ENCODE measurements at places on chromosomes 12 and 14. TPM values are rescaled to one million over a fixed set of nuclear protein-coding genes. Genes with fewer than 3 reads are reported as not detected.
A peak's percentile ranks its signal among the peaks of the same experiment; 100 is the strongest.

- H3K4me3 ChIP-seq: no peak overlapping the region
- no peak overlapping the region for H3K27ac ChIP-seq
- no peaks in the 10 kb centered on the region for H3K36me3 ChIP-seq
- H3K27me3 ChIP-seq: peaks cover 2% of the 10 kb centered on the region
Observed at GRCh38 chr12:70040141-70040540, 203.1 kb upstream of the CNOT2 start.

- no peak for DNase-seq
- no peak overlapping the region for H3K27ac ChIP-seq
- no peaks in the 10 kb centered on the region for H3K4me1 ChIP-seq
- no peaks in the 10 kb centered on the region for H3K27me3 ChIP-seq
- H3K36me3 ChIP-seq: no peaks in the 10 kb centered on the region
Observed at GRCh38 chr12:103855896-103856657, 15.0 kb upstream of the NT5DC3 start.

- no peak overlapping the region for H3K4me3 ChIP-seq
- no peaks in the 10 kb centered on the region for H3K4me1 ChIP-seq
- DNase-seq: no peak
Observed at GRCh38 chr12:25557830-25558436, 4.8 kb upstream of the LMNTD1 start.

GRCh38 chr14:51889851-51890250 lies 29.4 kb downstream of the GNG2 start:
- H3K4me3 ChIP-seq: no peak overlapping the region
- H3K36me3 ChIP-seq: peaks cover 21% of the 10 kb centered on the region
- no peak for DNase-seq
- H3K27me3 ChIP-seq: no peaks in the 10 kb centered on the region
- H3K27ac ChIP-seq: peak overlapping the region; percentile 56

DNA sequence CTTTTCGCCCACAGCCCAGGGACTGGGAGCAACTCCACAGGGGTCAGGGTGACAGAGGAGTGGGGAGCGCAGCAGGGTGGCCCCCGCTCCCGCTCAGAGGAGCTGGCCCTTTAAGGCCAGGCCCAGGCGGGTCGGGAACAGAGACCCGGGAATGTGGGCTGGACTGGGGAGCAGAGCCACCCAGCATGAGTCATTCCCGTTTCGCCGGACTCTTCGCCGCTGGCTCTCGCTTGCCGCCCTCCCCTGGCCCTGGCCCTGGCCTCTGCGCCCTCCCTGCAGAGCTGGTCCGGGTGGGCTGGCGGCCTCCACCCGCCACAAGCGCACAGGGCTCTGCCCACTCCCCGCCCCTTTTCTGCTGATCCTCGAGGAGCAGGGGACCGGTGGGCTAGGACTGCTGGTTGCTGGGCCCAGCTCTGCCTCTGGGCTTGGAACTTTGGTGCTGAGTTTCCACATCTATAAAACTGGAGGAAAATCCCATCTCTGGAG lies 92.8 kb downstream of the NINJ2 start:
- peaks cover 48% of the 10 kb centered on the region for H3K4me1 ChIP-seq
- no peaks in the 10 kb centered on the region for H3K36me3 ChIP-seq
- no peak for DNase-seq
- no peaks in the 10 kb centered on the region for H3K27me3 ChIP-seq

DNA sequence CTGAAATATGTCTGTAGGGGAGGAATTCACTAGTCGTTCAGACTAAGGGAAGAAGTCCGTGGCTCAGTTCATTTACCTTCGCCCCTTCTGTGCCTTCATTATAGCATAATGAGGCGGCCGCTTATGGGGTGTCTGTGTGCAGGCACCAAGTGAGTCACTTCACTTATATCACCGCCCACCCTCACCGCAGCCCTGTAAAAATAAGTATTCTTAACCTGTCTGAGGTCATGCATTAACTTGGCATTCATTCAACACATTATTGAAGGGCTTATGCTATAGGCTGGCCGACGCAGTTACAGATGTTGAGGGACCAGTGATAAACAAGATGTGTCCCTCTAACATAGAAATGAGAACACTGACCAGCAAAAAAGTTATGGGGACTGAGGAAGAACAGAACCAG lies 47.7 kb upstream of the PTCSC3 start:
- H3K4me3 ChIP-seq: no peak overlapping the region
- H3K4me1 ChIP-seq: no peaks in the 10 kb centered on the region
- DNase-seq: no peak
- no peak overlapping the region for H3K27ac ChIP-seq

GRCh38 chr12:65867394-65867793 lies 43.1 kb downstream of the HMGA2 start:
- no peaks in the 10 kb centered on the region for H3K4me1 ChIP-seq
- H3K36me3 ChIP-seq: no peaks in the 10 kb centered on the region
- no peak for DNase-seq
- H3K4me3 ChIP-seq: no peak overlapping the region

- H3K27ac ChIP-seq: no peak overlapping the region
- H3K4me3 ChIP-seq: no peak overlapping the region
- no peak for DNase-seq
- no peaks in the 10 kb centered on the region for H3K27me3 ChIP-seq
- peaks cover 8% of the 10 kb centered on the region for H3K4me1 ChIP-seq
- no peaks in the 10 kb centered on the region for H3K36me3 ChIP-seq
Observed at GRCh38 chr12:122989225-122989839, 8.9 kb downstream of the ARL6IP4 start.

The PELI2 gene
- 6.6 TPM for total RNA-seq

The SETD1B gene
- total RNA-seq: 15.2 TPM

The AQP2 gene
- total RNA-seq: not detected

- H3K27ac ChIP-seq: no peak overlapping the region
- H3K36me3 ChIP-seq: no peaks in the 10 kb centered on the region
- peaks cover 10% of the 10 kb centered on the region for H3K27me3 ChIP-seq
- peaks cover 50% of the 10 kb centered on the region for H3K4me1 ChIP-seq
Observed at GRCh38 chr12:68240079-68240478, 13.3 kb downstream of the IL22 start.

The TMEM121 gene
- 10.2 TPM for total RNA-seq

DNA sequence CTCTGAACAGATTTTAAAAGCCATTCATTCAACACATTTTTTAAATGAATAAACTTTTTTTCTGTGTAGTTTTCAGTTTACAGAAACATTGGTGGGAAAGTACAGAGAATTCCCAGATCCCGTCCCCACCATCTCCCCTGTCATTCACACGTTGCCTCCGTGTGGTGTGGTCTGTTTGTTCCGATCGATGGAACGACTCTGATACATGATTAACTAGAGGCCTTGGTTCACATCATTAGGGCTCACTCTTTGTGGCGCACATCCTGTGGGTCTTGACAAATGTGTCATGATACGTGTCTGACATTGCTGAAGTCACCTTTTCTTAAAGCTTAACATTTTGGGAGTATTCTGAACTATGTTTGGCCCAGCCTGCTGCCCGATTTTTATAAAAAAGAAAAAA lies 18.5 kb downstream of the MEG3 start:
- H3K27me3 ChIP-seq: no peaks in the 10 kb centered on the region
- H3K27ac ChIP-seq: no peak overlapping the region
- no peaks in the 10 kb centered on the region for H3K4me1 ChIP-seq
- no peaks in the 10 kb centered on the region for H3K36me3 ChIP-seq
- DNase-seq: no peak

DNA sequence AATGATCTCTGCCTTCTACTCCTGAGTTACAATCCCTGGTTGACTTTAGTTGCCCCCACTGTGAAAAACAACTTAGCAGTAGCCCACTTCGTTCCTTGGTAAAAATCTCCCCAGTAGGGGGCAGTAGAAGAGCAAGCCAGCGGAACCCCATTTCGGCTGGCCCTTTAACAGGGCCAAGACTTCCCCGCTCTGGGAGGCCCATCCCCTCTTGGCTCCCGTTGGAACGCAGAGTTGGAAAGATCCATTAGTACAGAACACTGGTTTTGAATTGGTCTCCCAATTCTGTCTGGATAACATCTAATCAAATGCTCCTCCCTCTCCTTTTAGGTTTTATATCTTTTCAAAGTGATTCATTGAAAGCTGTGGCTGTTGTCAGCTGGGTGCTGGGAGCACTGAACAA lies 1133.3 kb downstream of the BCL11B start:
- peak overlapping the region; percentile 42 for H3K4me3 ChIP-seq
- H3K36me3 ChIP-seq: no peaks in the 10 kb centered on the region
- H3K27me3 ChIP-seq: no peaks in the 10 kb centered on the region
- H3K27ac ChIP-seq: peak overlapping the region; percentile 80

DNA sequence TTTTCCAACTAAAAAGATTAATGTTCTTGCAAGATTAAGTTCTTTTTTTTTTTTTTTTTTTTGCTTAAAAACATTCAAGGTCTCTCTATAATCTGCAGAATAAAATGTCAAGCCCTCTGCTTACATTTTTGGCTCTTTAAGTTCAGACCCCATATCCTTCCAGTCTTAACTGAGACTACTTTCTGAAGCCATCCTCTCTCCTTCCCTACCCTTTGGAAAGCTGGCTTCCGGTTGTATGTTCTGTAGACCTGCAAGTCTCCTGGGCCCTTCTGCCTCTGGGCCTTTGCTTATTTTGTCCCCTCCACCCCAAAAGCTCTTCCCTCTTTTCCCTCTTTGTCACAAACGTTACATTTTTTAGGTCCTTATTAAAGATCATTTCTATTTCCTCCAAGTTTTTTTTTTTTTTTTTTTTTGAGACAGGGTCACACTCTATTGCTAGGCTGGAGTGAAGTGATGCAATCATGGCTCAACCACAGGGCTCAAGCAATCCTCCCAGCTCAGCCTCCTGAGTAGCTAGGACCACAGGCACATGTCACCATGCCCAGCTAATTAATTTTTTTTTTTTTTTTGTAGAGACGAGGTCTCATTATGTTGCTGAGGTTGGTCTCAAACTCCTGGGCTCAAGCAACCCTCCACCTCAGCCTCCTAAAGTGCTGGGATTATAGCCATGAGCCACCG lies 46.5 kb downstream of the PTPRB start:
- H3K27ac ChIP-seq: no peak overlapping the region
- no peak for DNase-seq
- no peaks in the 10 kb centered on the region for H3K4me1 ChIP-seq
- H3K36me3 ChIP-seq: no peaks in the 10 kb centered on the region
- H3K27me3 ChIP-seq: peaks cover 11% of the 10 kb centered on the region
- no peak overlapping the region for H3K4me3 ChIP-seq

DNA sequence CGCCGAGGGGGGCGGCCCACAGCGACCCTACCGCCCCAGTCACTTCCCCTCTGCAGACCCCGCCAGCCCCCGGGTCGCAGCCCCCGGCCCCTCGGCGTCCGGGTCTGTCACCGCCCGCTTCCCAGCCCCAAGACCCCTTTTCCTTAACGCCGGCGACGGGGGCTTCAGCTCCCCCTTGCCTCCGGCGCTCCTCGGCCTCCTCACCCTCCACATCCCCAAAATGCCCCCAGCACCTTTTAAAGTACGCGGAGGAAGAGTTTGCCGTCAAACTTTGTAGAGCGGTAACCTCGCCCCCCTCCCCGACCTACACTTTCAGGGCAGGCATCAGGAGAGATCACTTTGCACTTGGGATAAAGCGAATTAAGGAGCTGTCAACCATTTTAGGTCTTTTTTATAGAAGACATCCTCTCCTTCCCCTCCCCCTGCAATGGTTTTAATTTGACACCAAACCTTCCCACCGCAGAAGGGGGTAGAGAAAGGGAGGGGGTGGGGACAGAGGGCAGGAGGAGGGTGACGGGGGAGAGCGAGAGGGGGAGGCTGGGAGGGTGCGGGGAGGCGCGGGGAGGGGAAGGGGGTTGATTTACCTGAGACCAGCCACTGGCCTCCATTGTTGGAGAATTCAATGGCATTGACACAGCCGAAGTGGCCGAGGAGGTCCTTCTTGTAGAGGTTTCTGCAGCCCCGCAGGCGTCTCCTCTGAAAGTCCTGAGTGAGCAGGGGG lies 578 bp downstream of the DCAF5 start:
- peak overlapping the region; percentile 91 for H3K4me3 ChIP-seq
- peak overlapping the region; percentile 92 for H3K27ac ChIP-seq
- H3K4me1 ChIP-seq: peaks cover 42% of the 10 kb centered on the region
- H3K36me3 ChIP-seq: peaks cover 12% of the 10 kb centered on the region
- H3K27me3 ChIP-seq: no peaks in the 10 kb centered on the region
- DNase-seq: peak; percentile 65

- peak; percentile 27 for DNase-seq
- H3K36me3 ChIP-seq: peaks cover 27% of the 10 kb centered on the region
- H3K4me1 ChIP-seq: peaks cover 34% of the 10 kb centered on the region
- no peaks in the 10 kb centered on the region for H3K27me3 ChIP-seq
Observed at GRCh38 chr12:42094277-42094676, 50.4 kb downstream of the GXYLT1 start.

GRCh38 chr12:131333136-131333535 lies 377.8 kb upstream of the SFSWAP start:
- no peaks in the 10 kb centered on the region for H3K36me3 ChIP-seq
- H3K4me3 ChIP-seq: no peak overlapping the region
- H3K27me3 ChIP-seq: no peaks in the 10 kb centered on the region
- no peaks in the 10 kb centered on the region for H3K4me1 ChIP-seq
- H3K27ac ChIP-seq: no peak overlapping the region

The LUM gene
- total RNA-seq: not detected

GRCh38 chr12:29072631-29073030 lies 76.4 kb upstream of the FAR2 start:
- peaks cover 25% of the 10 kb centered on the region for H3K27me3 ChIP-seq
- H3K27ac ChIP-seq: no peak overlapping the region
- no peak overlapping the region for H3K4me3 ChIP-seq
- H3K36me3 ChIP-seq: no peaks in the 10 kb centered on the region

GRCh38 chr12:121538699-121539061 lies 42.1 kb downstream of the KDM2B start:
- H3K27ac ChIP-seq: peak overlapping the region; percentile 78
- H3K4me1 ChIP-seq: peaks cover 37% of the 10 kb centered on the region
- H3K27me3 ChIP-seq: no peaks in the 10 kb centered on the region
- peak overlapping the region; percentile 75 for H3K4me3 ChIP-seq

The KRT78 gene
- not detected for total RNA-seq

DNA sequence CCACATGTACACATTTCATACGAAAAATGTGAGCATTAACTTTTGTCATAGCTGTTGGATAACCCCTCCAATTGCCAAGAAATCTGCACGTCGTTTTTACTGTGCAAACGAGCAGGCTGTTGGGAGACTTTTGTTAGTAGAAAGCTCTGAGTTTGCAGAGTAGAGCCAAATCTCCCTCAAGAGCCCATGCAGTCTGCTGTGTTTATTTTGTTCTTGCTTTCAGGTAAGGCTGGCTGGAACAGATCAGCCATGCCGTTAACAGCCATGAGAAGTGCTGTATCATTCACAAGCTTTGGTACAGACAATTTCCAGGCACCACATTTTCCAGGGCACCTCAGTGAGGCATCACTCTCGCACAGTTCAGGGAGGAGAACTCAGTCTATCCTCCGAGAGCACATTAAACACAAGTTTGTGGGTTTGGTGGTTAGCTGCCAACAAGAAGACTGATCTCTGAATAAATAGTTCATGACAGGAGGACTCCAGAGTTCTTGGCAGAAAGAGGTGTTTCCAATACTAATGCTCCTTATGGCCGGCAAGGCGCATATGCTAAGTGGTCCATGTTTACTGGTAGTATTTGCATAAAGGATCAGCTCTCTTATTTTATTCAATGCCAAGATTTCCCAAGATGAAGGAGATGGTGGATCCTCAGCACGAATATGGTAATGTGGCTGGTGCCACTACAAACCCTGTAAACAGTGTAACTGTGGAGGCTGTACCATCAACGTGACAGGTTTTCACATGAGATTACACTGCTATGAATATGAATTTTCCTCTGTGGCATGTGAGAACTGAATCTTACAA lies 30.3 kb upstream of the PELI2 start:
- H3K4me1 ChIP-seq: no peaks in the 10 kb centered on the region
- no peak overlapping the region for H3K27ac ChIP-seq
- H3K4me3 ChIP-seq: no peak overlapping the region
- DNase-seq: no peak

Data from activated CD4-positive, alpha-beta memory T cell treated with anti-CD3 and anti-CD28 coated beads for 36 hours (primary cell).